ENCODE measurements at places on chromosomes 6 and 20. TPM values are rescaled to one million over a fixed set of nuclear protein-coding genes. Genes with fewer than 3 reads are reported as not detected.

Gene ULBP2
- total RNA-seq, result 0.94 TPM

Gene TRAPPC3L
- total RNA-seq, result not detected

Gene GLP1R
- total RNA-seq, result not detected

Gene TMEM14C
- 169 TPM for total RNA-seq

Gene APOM
- total RNA-seq, result 0.51 TPM

Gene BPIFA1
- total RNA-seq, result not detected

Gene MYL9
- 230 TPM for total RNA-seq

Gene KHDRBS2
- not detected for total RNA-seq

All from pericardium fibroblast (primary cell).